ENCODE measurements at places on chromosomes 2 and 18.

DNA sequence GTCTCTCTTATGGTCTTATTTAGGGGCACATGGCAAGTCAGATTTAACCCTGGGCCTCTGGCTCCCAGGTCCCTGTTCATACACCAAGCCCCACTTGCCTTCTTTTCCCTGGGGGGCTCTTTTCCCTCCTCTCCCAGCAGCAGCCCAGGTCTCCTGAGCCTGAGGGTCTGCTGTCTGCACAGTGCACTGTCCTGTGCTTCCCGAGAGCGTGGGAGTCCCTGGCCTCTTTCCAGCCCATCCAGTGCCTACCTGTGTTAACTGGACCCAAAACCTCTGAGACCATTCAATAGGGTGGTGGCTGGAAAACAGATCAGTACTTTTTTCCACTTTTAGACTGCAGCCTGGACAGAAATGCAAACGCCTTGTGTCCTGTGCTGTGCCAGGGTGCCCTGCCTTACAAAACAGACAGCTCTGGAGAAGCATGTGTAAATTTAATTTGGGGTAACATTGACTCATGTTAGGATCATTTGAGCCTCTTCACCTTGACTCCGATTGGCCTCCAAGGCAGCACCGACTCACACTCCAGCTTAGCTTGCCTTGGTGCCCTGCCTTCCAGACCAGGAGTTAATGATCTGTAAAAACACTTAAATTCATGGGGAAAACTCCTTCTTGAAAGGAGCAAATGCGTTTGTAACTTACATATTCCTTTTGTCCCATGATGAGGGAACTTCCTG lies 34.3 kb downstream of the TWIST2 start:
- no peak for DNase-seq

DNA sequence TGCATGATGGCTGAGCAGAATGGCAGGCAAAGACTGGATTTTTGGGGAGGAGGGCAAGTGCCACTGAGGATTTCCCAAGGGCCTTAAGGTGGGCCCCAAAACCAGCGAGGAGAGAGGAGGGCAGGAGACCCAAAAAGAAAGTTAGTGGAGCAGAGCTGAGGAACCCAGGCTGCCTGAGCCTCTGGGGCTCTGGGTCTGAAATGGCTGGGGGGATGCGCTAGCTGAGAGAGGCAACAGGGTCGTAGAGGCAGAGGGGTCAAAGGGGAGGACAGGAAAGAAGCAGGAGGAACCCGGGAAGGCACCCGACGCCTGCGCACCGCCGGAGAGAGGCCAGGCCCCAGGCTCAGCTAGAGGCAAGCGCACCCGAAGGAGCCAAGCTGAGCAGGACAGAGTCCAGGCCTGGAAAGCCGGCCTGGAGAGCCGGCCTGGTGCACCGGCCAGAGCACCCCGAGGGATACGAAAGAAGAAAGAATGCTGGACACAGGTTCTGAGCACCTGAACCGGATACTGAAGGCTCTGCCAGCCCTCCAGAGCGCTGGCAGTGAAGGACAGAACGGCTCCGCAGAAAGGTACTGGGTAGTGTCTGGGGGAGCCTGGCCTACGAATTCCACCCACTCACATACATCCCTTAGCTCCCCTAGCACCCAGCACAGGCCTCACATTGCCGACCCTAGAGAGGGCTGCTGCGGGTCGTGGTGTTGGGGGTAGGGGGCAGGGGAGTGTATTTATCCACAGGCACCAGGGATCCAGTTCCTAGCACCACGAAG lies 39.5 kb upstream of the ATP6V1B1 start:
- no peak for DNase-seq

- DNase-seq = no peak
Observed at GRCh38 chr2:197200051-197200761, 110.4 kb downstream of the ANKRD44 start.

DNA sequence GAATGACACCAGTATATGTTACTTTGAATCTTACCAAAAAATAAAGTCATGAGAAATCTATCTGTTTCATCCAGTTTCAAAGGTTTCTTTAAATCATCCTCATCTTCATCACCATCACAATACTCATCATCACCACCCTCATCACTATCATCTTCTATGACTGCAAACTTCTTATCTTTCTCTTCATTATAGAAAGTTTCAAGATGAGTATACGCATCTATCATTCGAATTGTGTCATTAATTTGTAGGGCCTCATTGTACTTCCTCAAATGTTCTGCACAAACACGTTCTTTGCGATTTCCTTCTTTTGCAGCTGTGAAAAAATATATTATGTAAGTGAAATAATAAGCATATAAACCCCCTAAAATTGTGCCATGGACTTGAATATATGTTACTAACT lies 34.1 kb upstream of the FAP start:
- DNase-seq = no peak

GRCh38 chr2:158990397-158991214 lies 22.2 kb downstream of the TANC1 start:
- DNase-seq = no peak

DNA sequence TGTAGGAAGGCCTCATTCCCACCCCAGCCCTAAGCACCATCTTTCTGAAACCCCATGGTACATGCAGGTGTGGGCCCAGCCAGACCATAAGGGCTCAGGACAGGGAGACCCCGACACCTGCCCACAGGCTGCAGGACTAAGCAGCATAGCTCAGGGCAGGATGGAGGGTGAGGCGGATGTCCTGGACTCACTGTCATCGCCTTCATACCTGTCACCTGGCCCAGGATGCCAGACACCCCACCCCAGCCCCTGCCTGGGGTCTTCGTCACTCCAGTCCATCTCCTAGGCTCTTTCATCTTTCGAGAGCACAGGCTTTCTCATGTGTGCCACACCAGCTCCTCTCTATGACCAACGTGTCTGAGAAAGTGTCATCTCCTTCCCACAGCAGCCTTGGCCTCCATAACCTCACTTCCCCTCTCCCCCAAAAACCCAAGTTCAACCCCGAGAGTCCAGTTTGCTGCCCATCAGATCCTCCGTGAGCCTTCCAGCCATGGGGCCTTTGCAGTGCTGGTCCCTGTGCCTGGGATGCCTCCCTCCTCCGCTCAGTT lies 71.5 kb downstream of the EMX1 start:
- DNase-seq = no peak

Measured in stimulated activated CD8-positive, alpha-beta memory T cell treated with anti-CD3 and anti-CD28 coated beads, Interleukin-4, amount 100 ng/mL, for 1 hour (primary cell).